Activated CD4-positive, CD25-positive, alpha-beta regulatory T cell treated with anti-CD3 and anti-CD28 coated beads, Interleukin-2, amount 50 U/mL, for 72 hours (primary cell): ENCODE measurements at places on chromosomes 6 and 20.
A peak's percentile ranks its signal among the peaks of the same experiment; 100 is the strongest.

- DNase-seq: no peak
Measured at GRCh38 chr6:68134796-68135195, 500.3 kb upstream of the ADGRB3 start.

- DNase-seq: no peak
Measured at GRCh38 chr6:153767127-153767526, 271.9 kb upstream of the OPRM1 start.

DNA sequence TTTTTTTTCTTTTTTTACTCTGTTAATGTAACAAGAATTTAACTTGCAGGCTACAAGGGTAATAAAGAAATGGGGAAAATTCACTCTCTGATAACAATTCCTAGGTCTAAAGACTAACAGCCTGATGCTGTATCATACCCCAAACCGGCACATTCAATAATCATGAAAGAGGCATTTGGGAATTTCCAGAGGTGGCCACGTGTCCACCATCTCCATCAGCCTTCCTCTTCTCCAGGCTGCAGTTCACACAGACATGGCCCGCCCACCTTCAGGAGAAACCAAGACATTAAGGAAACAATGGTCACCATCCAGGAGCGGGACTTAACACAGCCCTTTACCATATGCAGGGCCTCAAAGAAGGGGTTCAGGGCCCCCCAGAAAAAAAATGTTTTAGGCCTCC, 44.8 kb downstream of the PDE10A start:
- DNase-seq: no peak

GRCh38 chr6:36098920-36099647, 31.2 kb upstream of the MAPK13 start:
- DNase-seq: no peak

DNA sequence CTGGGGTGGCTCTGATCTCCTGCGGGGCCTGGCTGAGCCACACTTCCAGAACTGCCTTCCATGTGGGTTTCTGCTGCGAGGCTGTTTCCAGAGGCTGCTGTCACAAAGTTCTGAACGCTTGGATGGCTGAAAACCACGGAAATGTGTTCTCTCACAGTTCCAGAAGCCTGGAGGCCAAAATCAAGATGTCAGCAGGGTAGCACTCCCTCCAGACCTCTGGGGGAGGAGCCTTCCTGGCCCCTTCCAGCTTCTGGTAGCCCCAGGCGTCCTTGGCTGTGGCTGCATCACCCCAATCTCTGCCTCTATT, 23.7 kb upstream of the BMP7 start:
- no peak for DNase-seq

GRCh38 chr6:1396952-1397868, 7.8 kb downstream of the FOXF2 start:
- peak; percentile 75 for DNase-seq

DNA sequence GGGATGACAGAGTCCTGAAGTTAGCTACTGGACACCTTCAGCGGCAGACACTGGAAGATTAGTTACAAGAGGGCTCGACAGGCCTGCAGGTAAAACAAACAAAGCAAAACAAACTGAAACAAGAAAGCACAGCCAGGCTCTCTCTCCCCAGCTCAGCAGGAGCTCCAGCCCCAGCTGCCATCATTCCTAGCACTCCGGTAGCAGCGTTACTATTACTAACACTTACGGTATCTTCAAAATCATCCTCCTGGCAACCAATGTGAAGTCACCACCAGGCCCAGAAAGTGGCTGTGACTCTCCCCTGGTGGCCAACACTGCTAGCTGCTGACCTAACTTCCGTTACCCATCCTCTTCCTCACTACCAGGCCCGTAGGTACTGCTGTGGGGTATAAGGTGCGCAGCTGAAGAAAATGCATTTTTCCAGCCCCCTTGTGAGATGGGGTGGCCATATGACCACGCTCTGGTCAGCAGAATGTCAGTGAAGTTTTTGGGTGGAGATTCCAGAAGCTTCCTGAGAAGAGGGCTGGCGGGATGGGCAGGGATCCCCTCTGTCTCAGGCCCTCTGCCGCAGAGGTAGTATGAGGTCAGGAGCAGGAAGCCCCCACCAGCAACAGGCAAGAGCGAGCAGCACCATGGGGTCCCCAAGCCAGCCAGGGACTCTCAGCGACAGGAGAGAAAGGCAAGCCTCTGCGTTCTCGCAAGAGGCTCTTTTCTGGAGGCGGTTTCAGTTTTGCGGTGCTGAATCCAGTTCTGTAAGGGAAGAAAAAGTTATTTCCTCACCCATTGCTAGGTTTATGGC, 37.4 kb upstream of the TBXT start:
- DNase-seq: no peak

GRCh38 chr6:25960734-25961133, 1.9 kb upstream of the TRIM38 start:
- no peak for DNase-seq

DNA sequence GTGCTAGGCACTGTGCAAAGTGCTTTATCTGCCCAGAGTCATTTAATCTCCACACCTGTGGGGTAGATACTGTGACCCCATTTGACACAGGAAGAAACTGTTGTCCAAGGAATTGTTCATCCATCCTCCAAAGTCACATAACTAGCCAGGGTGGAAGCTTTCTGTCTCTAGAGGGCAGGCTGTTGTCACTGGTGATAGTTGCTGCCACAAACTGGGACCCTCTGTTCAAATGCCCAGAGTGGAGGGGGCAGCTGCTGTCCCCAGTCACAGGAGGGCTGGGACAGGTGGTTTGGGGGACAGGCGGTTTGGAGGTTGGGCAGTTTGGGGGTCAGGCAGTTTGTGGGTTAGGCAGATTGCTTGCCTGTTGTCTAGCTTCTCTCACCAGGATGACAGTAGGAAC, 16.1 kb upstream of the TMEM242 start:
- no peak for DNase-seq

DNA sequence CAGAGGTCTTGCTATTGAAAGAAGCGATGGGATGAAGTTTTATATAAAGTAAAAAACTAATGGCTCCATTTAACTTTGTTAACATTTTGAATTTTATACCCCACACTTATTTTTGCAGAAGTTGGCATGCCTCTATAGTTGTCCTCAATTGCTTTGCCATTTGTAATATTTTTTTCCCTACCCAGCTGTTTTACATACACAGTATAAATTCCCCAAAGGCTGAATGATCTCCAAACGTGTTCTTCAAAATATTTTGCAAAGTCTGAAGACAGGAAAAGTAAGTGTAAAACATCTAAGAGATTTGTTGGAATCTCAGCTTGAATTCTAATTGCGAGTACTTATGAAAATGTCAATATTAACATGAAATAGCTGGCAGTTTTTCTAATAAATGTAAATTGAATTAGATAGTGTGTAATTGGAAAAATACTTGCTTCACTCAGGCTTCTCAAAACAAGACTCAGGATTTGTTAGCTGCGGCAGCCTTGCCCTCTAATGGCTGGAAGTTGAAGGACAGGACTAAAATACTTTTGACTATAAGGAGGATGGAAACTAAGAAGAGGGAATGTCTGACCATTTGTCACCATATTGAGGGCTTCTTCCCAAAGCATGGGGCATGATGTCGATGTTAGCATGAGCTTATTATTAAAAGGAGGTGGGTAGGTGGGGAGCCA, 226.8 kb downstream of the UST start:
- no peak for DNase-seq

- no peak for DNase-seq
Measured at GRCh38 chr6:49528571-49528970, 21.9 kb upstream of the C6orf141 start.

- no peak for DNase-seq
Measured at GRCh38 chr6:132819405-132820161, 5.2 kb downstream of the RPS12 start.

- DNase-seq: no peak
Measured at GRCh38 chr6:120122401-120122800, 772.8 kb upstream of the MAN1A1 start.

DNA sequence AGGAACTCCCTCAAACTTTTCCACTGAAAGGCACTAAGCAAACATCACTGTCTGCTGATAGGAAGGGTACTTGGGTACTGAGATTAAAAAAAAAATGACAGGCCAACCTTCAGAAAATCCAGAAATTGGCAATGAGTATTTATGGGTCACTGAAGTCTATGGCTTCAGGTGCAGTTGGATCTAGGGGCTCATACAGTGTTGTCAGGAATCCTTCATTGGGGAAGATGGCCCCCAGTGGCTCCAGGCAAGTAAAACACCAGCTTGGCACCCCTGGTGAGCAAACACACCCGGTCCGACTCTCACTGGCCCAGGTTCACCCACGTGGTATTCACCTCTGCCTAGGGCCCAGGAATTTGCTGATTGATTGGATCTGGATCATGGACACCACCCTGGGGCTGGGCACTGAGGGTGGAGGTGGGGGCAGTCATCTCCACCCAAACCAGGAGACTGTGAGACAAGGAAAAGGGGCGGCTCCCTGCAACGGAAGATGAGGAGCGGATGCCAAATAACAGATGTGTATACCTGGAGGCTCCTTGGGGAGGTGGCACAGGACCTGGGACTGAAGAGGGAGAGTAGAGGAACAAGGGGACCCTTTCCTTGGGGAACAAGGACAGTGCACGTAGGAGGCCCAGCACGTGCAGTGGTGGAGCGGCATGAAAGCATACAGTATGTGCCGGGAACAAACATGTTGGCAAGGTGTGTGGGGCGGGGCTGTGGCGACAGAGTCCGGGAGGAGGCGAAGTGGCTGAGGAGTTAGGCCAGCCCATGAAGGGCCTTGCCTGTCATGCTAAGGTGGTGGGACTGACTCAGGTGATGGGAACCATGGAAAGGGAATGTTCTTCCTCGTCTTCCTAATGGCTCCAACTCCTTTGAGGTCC, 4.7 kb downstream of the SLC2A10 start:
- no peak for DNase-seq

DNA sequence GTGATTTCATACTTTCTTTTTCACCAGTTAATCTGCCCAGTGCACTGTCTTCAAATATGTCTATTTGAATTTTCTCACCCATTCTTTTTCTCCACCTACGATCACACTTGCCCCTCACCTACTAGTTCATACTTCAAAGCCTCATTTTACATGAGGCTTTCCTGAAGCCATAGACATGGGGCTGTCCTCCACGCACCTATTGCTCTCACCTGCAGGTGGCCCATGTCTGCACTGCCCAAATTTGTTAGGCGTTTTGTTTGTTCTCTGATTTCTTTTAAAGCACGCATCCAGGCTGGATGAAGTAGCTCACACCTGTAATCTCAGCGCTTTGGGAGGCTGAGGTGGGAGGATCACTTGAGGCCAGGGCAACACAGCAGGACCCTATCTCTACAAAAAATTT, 106.8 kb upstream of the RIPOR2 start:
- DNase-seq: no peak

DNA sequence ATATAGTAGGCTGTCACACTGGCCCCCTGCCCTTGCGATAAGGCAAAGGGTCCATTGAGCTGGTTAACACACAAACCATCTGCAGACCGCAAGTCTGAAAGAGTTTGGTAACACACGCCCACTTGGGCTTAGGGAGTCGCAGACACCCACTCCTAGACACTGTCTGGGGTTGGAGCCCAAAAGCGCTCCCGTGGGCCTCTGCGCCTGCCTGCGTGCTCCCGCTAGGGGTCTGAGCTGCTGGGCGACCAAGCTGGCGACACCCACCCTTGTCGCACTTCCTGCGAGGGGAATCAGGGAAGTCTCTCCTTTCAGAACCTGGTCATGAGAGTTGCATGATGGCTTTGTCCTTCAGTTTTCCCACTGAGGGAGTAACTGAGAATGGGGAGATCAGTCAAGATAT, 653.0 kb downstream of the HTR1B start:
- no peak for DNase-seq

GRCh38 chr20:6714279-6714711, 53.2 kb upstream of the BMP2 start:
- no peak for DNase-seq

DNA sequence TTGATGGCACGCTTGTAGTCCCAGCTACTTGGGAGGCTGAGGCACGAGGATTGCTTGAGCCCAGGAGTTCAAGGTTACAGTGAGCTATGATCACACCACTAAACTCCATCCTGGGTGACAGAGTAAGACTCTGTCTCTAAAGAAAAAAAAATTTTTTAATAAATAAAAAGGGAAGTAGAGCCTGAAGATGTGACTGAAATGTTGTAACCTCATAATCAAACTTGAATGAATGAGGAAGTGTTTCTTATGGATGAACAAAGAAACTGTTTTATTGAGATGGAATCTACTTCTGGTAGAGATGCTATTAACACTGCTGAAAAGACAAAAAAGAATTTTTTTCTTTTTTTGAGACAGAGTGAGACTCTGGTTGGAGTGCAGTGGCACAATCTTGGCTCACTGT, 6.7 kb downstream of the MAK start:
- no peak for DNase-seq

DNA sequence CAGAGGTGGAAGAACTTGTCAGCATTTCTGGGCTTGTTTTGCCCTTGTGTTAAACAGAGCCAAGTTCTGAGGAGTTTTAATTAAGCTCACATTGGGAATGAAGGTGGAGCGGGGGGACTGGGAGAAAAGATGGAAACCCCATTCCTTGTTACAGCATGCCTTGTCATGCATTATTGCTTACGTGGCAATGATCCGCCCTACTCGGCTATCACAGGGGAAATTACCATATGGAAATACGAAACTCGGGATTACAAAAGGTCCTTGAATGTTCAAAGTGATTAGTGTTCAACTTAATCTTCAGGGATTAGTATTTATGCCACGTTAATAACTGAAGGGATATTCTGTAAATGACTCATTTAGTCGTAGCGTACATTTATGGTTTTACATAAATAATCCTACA, 86.4 kb downstream of the MAP3K7 start:
- no peak for DNase-seq

DNA sequence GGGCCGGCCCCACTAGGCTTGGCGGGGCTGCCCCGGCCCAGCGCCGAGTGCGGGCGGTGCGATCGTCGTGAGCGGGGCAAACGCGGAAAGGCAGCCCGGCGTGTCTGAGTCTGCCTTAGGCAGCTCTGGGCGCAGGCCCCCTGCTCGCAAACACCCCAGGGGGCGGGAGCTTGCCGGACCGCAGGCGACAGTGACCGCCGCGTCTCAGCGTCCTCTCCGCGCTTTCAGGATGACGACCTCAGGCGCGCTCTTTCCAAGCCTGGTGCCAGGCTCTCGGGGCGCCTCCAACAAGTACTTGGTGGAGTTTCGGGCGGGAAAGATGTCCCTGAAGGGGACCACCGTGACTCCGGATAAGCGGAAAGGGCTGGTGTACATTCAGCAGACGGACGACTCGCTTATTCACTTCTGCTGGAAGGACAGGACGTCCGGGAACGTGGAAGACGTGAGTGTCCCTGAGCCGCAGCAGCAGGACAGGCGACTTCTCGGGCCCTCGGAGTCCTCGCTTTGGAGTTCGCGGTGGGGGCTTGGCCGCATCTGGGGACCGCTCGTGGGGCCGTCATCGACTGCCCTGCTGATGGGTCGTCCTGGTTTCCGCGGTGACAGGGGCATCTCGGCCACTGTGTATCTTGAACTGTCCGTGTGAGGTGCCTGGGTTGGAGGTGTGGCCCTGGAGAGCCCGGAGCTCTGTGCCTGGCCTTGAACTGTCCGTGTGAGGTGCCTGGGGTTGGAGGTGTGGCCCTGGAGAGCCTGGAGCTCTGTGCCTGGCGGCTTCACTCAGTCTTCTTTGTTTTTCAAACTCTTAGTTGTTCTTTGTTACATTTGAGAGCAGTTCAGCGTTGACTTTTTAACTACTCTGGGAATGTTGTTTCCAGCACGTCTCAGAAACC, 786 bp downstream of the ADRM1 start:
- peak; percentile 45 for DNase-seq
